Activated CD4-positive, alpha-beta T cell treated with anti-CD3 and anti-CD28 coated beads for 36 hours (primary cell): ENCODE measurements at places on chromosomes 5 and 9. TPM values are rescaled to one million over a fixed set of nuclear protein-coding genes. Genes with fewer than 3 reads are reported as not detected.

NAIP gene
- total RNA-seq: 1.5 TPM

GRIN1 gene
- total RNA-seq: 0.14 TPM

DNA sequence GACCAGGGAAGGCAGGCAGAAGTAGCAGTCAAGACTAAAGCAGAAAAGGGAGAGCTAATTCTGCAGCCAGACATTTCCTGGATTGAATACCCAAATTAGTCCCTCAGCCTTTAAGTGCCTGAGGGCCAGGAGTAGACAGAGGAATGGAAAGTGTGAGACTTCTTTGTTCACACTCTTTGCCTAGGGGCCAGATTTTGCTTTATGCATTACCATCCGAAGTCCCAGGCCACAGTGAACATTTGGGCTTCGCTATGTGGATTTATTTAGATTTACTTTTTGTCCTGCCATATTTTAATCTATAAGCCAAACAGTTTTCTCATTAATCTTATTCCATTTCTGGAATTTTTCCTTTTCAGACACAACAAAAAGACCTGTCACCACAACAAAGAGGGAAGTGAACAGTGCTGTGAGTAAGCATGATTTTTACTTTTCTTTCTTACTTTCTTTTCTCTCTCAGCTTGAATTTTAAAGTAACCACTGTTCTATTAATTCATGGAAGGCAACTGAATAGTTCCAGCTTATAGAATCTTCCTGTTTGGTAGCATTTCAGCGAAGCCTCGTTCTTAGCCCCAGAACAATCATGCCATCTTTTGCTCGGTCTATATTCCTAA lies 52.6 kb downstream of the PDCD1LG2 start:
- no peaks in the 10 kb centered on the region for H3K27me3 ChIP-seq
- H3K4me1 ChIP-seq: peaks cover 41% of the 10 kb centered on the region
- peaks cover 3% of the 10 kb centered on the region for H3K36me3 ChIP-seq
- H3K27ac ChIP-seq: no peak overlapping the region

ZSWIM6 gene
- total RNA-seq: 5.7 TPM

C9orf57 gene
- not detected for total RNA-seq
